Activated CD4-positive, alpha-beta memory T cell treated with anti-CD3 and anti-CD28 coated beads for 36 hours (primary cell): ENCODE measurements at places on chromosomes 11 and 22. TPM values are rescaled to one million over a fixed set of nuclear protein-coding genes. Genes with fewer than 3 reads are reported as not detected.

The TIGD3 gene
- total RNA-seq: 0.73 TPM

The SYT13 gene
- not detected for total RNA-seq

The MMP13 gene
- total RNA-seq: not detected

GRCh38 chr11:116211147-116211546, 561.6 kb downstream of the BUD13 start:
- DNase-seq: no peak
- no peaks in the 10 kb centered on the region for H3K36me3 ChIP-seq
- H3K4me1 ChIP-seq: no peaks in the 10 kb centered on the region
- no peaks in the 10 kb centered on the region for H3K27me3 ChIP-seq
- no peak overlapping the region for H3K4me3 ChIP-seq

DNA sequence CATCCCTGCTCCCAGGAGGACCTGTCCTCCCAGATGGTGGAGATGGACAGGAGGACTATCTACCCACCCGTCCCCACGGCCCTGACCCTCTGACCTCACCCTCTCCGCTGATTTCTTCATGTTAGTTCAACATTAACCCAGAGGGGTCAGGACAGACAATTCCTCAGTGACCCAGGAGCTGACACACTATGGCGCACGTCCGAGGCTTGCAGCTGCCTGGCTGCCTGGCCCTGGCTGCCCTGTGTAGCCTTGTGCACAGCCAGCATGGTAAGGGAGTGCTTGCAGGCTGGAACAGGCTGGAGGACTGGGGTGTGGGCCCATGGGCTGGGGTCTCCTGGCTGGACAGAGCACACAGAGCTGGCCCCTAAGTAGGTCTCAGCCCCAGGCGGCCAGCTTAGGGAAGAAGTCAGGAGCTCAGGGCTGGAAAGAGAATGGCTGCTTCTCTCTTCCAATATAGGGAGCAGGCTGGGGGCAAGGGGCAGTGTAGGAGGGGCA, at the start of gene F2:
TSS of gene F2 (plus strand) at position 166 of the 495 bp plus-strand sequence. CDS start at position 189, 23 bp downstream.
- no peak within 1 kb of the TSS for H3K27ac ChIP-seq
- no peak for DNase-seq
- H3K27me3 ChIP-seq: no peaks in the 10 kb centered on the region
- H3K4me3 ChIP-seq: no peak within 1 kb of the TSS
- H3K36me3 ChIP-seq: no peaks in the 10 kb centered on the region
- H3K4me1 ChIP-seq: peaks cover 8% of the 10 kb centered on the region

DNA sequence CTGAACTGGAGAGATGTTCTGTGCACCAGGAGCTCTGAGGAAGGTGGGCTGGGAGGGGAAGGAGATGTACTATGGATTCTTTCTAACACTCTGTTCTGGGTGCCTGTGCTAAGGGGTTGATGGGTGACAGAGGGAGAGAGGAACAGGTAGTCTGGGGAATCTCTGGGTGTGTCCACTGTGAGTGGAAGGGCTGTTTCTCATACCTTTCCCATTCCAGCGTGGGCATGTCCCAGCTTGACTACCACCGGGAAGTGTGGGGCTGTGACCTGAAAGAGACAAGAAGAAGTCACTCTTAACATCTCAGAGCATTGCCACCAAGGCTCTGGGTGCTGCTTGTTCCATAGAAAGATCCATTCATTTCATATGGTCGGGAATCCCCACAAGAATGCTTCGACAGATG, 121.9 kb downstream of the FBXO7 start:
- H3K4me3 ChIP-seq: no peak overlapping the region
- H3K27ac ChIP-seq: no peak overlapping the region
- H3K4me1 ChIP-seq: no peaks in the 10 kb centered on the region
- no peaks in the 10 kb centered on the region for H3K36me3 ChIP-seq
- no peak for DNase-seq

- no peak overlapping the region for H3K4me3 ChIP-seq
- DNase-seq: no peak
- no peak overlapping the region for H3K27ac ChIP-seq
- H3K36me3 ChIP-seq: no peaks in the 10 kb centered on the region
- peaks cover 7% of the 10 kb centered on the region for H3K4me1 ChIP-seq
Measured at GRCh38 chr11:66815646-66816045, 27.6 kb upstream of the RCE1 start.

DNA sequence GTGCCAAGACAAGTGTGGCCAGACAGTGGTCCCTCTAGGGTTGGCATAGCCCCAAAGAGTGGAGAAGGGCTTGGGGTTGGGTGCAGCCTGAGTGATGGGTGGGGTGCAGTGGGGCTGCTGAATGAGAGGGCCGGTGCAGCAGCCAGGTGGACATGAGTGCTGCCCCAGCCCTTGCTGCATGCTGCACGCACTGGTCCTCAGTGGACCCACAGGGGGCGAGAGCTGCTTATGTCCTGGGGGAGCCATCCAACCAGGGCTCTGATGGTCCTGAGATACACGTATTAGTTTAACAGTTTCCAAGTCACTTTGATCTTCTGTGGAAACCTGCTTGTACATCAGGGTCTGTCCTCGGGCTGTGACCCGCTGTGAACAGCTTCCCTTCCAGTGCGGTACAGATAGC, 23.9 kb upstream of the ACR start:
- H3K4me3 ChIP-seq: no peak overlapping the region
- H3K27me3 ChIP-seq: no peaks in the 10 kb centered on the region
- no peaks in the 10 kb centered on the region for H3K36me3 ChIP-seq
